ENCODE measurements at places on chromosomes 1 and 21.

GRCh38 chr21:31383770-31384169, 39.7 kb upstream of the TIAM1 start:
- no peak for DNase-seq

- no peak for DNase-seq
Observed at GRCh38 chr1:55088413-55088812, 49.1 kb downstream of the PCSK9 start.

- DNase-seq = peak; percentile 57
Observed at GRCh38 chr21:27425172-27425571, 458.3 kb upstream of the ADAMTS5 start.

DNA sequence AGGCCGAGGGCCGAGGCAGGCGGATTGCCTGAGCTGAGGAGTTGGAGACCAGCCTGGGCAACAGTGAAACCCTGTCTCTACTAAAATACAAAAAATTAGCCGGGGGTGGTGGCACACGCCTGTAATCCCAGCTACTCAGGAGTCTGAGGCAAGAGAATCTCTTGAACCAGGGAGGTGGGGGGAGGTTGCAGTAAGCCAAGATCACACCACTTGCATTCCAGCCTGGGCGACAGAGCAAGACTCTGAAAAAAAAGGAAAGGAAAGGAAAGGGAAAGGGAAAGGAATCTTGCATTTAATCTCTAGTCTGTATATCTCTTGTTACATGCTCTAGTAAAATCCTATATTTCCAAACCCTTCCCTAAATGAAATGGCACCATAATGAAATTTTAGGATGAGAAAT, 328.3 kb upstream of the ADGRL2 start:
- DNase-seq = no peak

GRCh38 chr1:118123116-118123839, 61.8 kb downstream of the SPAG17 start:
- no peak for DNase-seq

DNA sequence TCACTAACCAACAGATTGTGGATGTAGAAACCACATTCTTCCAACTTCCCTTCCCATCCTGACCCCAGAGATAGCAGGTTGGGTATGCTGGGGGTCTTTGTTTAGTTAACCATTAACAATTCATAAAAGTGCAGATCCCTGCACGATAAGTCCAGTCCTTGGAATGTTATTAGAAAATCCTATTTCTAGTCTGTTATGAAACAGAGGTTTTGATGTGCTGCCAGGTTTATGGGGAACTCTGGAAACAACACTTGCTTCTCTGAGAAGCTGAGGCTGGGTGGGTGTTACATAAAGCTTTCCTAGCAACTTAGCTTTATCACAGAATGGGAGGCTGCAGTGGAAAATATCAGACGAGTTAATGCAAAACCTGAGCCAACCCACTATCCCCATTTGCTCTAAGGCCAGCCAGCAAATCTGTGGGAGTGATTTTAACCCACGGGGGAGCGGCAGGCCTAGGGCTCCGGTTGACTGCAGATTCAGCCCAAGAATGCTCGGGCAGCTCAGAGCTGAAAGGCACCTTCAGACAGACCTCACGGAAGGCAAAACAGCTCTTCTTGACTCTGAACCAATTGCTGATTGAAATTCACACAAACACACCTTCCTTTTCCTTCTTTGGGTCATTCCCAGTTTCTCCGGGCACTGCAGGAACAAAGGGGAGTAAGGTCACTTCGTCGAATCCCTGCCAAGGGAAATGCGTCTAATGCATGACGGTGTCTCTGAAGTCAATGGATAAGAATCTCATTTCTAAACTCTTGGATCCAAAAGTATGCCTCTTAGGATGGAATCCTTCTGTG, 111.7 kb upstream of the IRF2BP2 start:
- no peak for DNase-seq

DNA sequence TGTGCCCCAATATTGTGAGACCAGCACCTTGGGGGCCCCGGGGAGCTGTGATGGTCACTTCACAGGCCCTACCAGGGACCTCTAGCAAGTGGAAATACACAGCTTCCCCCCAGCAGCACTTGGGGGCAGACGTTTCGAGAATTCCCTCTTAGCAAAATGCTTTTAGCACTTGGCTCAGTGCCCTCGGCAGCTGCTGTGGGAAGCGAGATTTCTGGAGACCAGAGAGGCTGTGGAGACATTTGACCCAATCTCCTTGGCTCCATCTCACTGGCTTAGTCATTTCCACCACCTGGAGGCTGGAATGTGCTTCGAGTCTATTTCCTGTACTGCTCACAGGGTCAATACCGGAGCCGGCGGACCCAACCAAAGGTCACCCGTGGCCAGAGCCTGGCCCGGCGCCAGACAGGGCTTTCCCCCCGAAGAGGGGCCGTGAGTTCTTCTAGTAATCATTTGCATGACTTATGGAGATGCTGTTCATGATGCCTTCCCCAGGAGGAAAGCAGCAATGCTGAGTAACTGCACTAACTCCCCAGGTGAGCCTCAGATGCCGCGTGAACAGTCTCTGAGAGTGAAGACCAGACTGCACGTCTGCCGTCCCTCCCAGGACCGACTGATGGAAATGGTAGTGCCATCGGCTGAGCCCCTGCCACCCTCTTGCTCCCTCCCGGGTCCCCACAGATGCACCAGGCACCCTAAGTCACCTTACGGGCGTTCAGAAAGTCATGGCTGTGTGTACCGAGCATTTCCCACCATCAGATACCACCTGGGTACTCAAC, 4.4 kb upstream of the C2CD2 start:
- peak; percentile 77 for DNase-seq

- DNase-seq = no peak
Observed at GRCh38 chr1:38287547-38287946, 241.0 kb upstream of the POU3F1 start.

DNA sequence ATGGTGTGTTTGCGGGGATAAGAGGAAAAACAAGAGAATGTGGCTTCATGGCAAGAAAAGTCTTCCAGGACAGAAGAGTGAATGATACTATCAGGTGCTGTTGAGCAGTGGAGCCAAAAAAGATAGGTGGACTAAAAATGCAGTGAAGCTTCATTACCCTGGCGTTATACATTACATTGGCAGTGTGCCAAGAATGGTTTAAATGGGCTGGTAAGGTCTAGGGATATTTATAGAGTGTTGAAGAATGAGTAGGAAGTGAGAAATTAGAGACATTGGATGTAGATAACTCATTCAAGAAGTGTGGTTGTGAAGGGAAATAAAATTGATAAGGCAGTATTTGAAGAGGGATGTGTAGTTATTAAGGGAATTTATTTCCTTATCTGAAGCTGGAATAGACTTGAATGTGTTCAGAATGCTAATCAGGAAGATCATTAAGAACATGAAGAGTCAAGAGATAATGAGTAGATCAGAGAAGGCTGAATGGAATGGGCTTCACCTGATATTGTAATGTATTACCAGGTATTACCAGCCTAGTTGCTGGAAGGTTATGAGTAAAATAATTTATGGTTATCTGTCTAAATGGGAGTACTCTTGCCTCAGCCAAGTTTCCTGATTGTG, 72.7 kb downstream of the MAST2 start:
- DNase-seq = no peak

DNA sequence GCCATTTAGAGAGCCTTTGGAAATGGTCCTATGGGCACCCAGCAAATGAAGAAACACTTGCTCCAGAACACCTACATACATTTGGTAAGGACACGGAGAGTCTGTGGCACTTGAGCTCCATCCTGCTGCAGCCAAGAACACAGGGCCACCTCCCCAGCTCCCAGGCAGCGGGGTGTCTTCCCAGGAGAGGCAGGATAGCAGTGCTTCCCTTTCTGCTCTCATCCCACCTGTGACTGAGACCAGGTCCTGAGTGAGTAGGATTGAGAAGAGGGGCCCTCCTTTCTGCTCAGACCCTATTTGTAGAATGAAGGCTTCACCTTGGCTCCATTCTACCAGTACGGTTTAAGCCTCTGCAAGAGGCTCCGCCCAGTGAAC, 4.1 kb downstream of the C1orf174 start:
- no peak for DNase-seq

- no peak for DNase-seq
Observed at GRCh38 chr21:34630536-34631143, 15.7 kb upstream of the RCAN1 start.

GRCh38 chr1:183101841-183102276, 78.6 kb downstream of the LAMC1 start:
- no peak for DNase-seq

DNA sequence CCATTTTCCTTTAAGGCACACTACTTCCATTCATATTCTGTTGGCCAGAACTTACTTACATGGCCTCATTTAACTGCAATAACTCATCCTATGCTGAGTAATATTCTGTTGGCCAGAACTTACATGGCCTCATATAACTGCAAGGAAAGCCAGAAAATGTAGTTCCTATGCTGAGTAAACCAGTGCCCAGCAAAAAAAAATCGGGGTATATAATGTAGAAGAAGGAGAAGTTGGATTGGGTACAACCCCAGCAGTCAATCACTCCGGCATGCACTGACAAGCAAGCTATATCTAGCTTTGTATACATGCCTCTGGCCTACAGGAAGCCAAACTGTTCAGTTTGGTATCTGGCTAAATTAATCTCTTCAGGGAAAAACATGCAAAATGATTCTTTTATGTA, 39.4 kb upstream of the PPIH start:
- no peak for DNase-seq

- DNase-seq = no peak
Observed at GRCh38 chr1:30185809-30186208, 537.6 kb downstream of the MATN1 start.

- no peak for DNase-seq
Observed at GRCh38 chr21:38787461-38788274, 18.1 kb upstream of the ETS2 start.

DNA sequence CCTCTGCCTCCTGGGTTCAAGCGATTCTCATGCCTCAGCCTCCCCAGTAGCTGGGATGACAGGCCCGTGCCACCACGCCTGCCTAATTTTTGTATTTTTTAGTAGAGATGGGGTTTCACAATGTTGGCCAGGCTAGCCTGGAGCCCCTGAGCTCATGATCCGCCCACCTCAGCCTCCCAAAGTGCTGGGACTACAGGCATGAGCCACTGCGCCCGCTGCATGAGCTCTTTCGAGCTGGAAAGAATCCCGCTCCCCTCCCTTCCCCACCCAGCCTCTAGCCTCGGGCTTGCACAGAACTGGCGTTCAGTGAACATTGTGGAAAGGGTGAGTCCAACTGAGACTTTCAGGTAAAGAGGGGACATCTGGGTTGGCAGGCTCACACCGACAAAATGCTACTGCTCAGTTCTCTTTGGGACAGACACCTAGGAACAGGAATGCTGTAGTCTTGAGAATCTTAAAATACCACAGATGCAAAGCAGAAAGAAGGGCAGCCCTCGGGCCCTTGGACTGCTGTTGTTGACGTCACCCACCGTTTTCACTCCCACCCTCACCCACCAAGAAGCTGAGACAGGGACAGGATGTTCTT, 9.7 kb upstream of the GNG4 start:
- no peak for DNase-seq

DNA sequence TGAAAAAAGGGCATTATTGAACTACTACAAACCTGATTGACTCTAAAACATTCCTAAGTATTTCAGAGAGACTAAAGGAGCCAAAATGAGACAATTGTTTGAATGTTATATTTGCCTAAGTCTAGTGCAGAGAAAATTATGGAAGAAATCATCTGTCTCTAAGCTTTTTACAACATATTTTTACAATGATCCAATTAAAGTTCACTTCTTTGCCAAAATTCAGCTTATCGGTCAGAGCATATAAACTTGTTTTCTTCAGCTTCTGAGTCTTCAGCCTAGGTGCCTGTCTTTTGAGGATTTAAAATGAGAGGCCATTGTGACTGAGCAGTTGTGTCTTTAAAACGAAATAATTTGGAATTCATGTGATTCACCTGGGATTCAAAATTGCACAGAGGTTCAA, 181.2 kb upstream of the SGIP1 start:
- no peak for DNase-seq

- no peak for DNase-seq
Observed at GRCh38 chr1:35361638-35362037, 93.1 kb downstream of the ZMYM4 start.

GRCh38 chr1:26730695-26731094, 34.9 kb downstream of the ARID1A start:
- no peak for DNase-seq

GRCh38 chr1:206497363-206497762, 10.0 kb upstream of the RASSF5 start:
- DNase-seq = no peak

Data from HS-27A (cell line).